Chondrocyte (in vitro differentiated cells): ENCODE measurements at places on chromosomes 11 and 22. TPM values are rescaled to one million over a fixed set of nuclear protein-coding genes. Genes with fewer than 3 reads are reported as not detected.

GRCh38 chr22:46465793-46466192 lies 71.6 kb downstream of the CELSR1 start:
- no peak for DNase-seq

- no peak for DNase-seq
These were observed 20.5 kb upstream of the XBP1 start for GRCh38 chr22:28820885-28821284.

DNA sequence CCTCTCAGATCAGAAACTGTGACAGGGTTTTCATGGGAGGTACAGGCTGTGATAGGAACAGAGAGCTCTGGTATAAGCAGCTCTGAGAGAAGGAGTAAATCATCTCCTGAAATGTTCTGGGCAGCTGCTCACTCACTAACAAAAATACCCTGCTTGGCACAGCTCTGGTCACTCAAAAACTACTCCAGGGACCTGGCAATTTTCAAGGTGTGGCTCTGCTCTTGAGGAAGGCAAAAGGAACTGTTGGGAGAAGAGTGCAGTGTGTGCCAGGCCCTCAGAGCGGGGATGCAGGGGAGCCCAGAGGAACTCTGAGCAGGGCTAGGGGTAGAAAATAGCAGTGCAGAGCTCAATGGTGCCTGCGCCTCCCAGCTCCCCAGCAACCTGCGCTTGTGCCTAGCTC lies 180.5 kb upstream of the ZBED5 start:
- DNase-seq = no peak

DNA sequence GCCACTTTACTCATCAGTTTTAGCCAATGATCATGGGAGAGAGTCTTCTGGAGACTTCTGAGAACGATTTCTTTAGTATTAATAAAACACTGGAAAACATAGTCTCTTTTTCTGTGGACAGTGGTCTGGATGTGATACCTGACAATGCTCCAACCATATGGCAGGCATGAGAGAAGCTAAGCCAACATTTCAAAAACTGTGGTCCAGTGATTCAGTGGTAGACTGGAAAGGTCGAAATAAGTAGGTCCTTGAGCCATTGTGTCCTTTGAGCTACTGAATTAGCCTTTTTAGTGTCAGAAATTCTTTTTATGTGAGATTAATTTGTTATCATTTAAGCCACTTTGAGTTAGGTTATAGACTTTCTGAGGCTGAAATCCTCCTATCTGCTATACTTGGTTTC lies 197.7 kb upstream of the CTSC start:
- DNase-seq = no peak

DNA sequence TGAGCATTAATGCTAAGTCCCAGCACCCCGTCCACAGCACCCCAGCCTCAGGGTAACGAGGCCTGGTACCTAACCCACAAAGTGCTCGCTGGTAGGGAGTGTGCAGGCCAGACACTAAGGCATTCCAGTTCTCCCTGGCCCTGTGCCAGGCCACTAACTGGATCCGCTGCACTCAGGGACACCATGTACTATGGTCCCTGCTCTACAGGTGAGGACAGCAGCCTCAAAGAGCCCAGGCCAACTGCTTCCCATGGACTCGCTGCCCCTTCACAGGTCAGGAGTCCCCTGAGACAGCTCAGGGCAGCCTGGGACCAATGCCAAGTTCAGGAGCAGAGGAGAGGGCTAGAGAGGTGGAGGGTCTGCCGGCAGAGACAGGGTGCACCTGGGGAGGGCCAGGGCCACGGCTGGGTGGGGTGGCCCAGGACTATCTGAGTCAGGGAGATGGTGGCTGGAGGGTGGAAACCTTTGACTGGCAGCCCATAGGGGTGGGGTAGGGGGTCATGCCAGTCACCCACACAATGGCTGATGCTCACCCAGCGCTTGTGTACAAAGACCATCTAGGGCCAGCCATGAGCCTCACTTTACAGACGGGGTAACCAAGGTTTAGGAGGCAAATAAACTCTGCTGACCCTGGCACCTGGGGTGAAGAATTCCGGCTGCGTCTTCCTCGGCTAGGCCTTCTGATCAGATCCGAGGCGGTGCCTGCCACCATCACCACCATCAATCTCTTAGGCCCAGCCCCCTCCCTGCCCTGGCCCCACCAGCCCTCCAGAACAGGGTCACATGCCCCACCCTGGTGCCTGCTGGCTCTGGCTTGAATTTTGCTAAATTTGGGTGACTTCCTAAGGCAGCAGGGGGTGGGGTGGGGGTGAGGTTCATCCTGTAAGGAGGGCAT lies 5.6 kb downstream of the OSBPL5 start:
- DNase-seq = peak; percentile 88

DNA sequence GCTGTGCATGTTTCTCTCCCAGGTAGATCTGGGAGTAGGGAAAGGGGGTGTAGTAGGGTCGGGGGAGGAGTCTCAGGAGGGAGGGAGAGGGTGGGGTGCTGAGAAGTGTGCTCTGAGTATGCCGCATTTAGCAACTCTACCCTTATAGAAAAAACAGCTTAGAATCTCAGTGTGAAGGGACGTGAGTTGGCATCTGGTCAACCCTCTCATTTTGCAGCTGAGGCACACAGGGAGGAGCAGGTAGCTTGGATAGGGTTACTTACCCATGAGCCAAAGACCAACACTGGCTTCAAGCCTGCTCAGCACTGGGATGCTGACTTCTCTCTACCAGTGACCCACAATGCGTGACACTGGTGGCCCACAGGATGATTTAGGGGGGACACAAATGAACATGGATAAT lies 95.9 kb downstream of the FBXO7 start:
- no peak for DNase-seq

DNA sequence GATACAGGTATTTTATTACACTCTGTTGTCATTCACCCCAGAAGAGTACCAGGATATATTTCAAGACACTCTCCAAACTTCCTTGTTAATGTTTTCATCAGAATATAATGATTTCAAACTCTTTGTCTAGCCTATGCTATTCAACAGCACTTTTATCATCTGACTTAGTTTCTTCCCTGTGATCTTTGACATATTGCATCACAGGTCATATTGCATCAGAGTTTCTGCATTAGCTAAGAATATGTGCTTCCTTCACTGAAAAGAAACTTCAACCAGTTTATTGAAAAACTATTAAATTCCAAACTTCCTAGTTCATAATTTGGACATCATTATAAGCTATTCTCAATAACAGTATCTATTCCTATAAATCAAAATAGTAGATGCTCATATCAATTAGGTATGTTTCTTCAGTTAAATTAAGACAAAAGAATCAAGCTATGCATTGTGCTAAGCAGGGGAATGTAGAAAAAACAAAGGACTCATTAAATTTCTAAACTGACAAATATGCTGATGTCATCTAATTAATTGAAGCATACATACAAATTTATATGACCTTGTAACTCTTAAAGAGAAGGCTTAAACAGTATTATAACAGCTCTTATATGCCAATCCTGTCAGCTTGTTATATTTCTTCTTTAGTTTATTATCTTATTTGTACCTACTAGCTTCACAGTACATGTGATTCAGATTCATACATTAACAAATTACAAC lies 361.8 kb upstream of the LUZP2 start:
- DNase-seq = no peak

- no peak for DNase-seq
These were observed 60.0 kb upstream of the SORL1-AS1 start for GRCh38 chr11:121512468-121513465.

SLC6A5 gene
- total RNA-seq = not detected in 3 replicates

EFCAB6 gene
- total RNA-seq = 0.49 to 1.5 TPM (median 1.1 TPM) in 3 replicates

ROBO3 gene
- total RNA-seq = 4.9 to 12.0 TPM (median 10.9 TPM) in 3 replicates

ART1 gene
- total RNA-seq = not detected in 3 replicates

GTSE1 gene
- total RNA-seq = 7.2 to 8.2 TPM (median 7.3 TPM) in 3 replicates

TMEM218 gene
- 11.5 to 15.2 TPM (median 12.0 TPM) in 3 replicates for total RNA-seq

PGA5 gene
- total RNA-seq = not detected in 3 replicates

APOA4 gene
- not detected in 3 replicates for total RNA-seq
